ENCODE measurements at places on chromosomes 12 and 14.

DNA sequence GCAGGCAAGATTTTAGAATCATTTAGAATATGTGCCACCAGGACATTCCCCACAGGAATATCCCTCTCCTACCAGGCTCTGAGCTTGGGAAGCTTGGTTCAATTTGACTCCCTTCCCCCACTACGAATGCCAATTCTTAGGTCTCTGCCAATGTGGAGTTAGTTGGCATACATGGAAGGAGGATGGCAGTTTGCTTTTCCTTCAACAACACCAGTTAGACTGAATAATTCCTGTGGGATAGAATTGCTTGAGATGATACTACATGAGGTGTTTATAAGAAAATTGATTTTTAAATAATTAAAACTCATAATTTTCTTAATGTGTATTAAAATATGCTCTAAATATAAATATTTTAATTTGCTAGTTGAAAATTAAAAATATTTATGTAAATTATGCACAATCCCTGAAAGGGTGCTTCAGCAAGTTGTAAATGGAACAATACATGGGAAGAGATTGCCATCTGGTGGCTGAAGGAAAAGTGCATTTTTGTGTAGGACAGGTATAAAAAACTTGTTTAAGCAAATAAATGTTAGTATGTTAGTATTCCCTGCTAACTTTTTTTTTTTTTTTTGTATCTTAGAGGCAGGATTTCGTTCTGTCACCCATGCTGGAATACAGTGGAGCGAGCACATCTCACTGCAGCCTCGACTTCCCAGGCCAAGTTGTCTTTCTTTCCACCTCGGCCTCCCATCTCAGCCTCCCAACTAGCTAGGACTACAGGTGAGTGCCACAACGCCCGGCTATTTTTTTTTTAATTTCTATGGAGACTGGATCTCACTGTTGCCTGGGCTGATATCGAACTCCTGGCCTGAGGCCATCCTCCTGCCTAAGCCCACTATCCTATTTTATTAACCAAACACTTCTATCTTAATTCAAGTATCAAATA lies 25.8 kb upstream of the STRAP start:
- no peak overlapping the region for H3K4me3 ChIP-seq
- no peak overlapping the region for H3K27ac ChIP-seq
- DNase-seq, result peak; percentile 44

- peak; percentile 43 for DNase-seq
- no peak overlapping the region for H3K27ac ChIP-seq
- H3K4me1 ChIP-seq, result peaks cover 17% of the 10 kb centered on the region
- no peak overlapping the region for H3K4me3 ChIP-seq
These were observed 1.8 kb upstream of the AKT1 start for GRCh38 chr14:104797115-104798044.

DNA sequence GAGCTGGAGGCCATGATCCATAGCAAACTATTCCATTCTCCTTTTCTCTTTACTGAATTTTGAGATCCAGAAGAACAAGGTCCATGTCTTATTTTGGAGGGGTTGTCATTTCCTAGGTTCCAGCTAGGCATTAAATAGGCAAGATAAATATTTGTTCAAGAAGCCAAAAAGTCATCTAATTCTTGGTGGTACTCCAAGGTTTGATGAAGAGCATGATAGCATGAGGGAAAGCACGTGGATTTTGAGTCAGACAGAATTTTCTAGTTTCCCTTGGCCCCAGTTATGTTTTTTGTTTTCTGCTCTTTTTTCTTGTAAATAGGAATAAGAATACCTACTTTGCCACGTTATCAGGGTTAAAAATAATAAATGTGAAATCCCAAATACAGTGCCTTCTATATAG lies 25.5 kb upstream of the FRMD6 start:
- no peaks in the 10 kb centered on the region for H3K27me3 ChIP-seq
- DNase-seq, result no peak
- H3K4me1 ChIP-seq, result no peaks in the 10 kb centered on the region

- no peaks in the 10 kb centered on the region for H3K4me1 ChIP-seq
- no peak overlapping the region for H3K4me3 ChIP-seq
- H3K36me3 ChIP-seq, result no peaks in the 10 kb centered on the region
- no peak overlapping the region for H3K27ac ChIP-seq
- no peaks in the 10 kb centered on the region for H3K27me3 ChIP-seq
These were observed 71.1 kb upstream of the RAP1B start for GRCh38 chr12:68539615-68539952.
